HFFc6 (cell line): ENCODE measurements at places on chromosomes 5 and 9.

GRCh38 chr9:89372230-89372816 lies 54.0 kb downstream of the SECISBP2 start:
- DNase-seq: no peak

DNA sequence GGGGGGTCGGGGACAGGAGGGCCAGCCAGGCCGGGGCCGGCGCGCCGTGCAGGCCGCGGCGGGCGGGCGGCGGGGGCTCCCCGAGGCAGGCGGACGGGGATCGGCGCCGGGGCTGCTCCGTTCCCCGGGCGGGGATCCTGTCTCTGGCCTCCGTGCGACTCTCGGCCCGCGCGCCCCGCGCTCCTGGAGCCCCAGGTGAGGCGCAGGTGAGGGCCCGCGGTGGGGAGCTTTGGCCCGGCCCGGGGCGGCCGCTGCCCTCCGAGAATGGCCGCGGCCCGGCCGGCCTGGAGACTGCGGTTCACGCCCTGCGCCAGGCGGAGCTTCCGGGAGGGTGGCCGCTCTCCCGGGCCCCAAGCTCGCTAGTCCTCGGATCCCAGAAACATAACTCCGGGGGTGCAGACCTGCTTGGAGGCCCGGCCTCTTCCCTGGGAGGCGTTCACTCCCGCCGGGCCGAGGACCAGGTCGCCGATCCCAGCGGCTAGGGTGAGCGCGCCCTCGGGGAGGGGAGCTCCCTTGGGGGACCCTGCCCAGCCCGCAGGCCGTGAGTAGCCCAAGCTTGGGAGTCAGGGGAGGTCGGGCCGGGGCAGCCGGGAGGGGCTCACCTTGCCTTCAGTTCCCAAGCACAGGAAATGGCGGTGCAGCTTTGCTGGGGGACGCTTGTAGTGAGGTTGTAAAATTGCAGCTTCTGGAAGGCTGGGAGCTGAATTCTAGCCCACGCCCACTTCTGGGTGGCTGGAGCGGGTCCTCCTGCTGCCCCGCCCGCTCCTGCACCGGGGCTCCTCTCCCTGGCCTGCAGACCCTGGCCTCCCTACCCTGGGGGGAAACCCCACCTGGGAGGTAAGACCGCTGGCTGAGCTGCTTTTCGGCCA lies 723 bp downstream of the PPP1R26 start:
- DNase-seq: no peak

GRCh38 chr5:45741110-45741509 lies 44.9 kb upstream of the HCN1 start:
- no peak for DNase-seq

DNA sequence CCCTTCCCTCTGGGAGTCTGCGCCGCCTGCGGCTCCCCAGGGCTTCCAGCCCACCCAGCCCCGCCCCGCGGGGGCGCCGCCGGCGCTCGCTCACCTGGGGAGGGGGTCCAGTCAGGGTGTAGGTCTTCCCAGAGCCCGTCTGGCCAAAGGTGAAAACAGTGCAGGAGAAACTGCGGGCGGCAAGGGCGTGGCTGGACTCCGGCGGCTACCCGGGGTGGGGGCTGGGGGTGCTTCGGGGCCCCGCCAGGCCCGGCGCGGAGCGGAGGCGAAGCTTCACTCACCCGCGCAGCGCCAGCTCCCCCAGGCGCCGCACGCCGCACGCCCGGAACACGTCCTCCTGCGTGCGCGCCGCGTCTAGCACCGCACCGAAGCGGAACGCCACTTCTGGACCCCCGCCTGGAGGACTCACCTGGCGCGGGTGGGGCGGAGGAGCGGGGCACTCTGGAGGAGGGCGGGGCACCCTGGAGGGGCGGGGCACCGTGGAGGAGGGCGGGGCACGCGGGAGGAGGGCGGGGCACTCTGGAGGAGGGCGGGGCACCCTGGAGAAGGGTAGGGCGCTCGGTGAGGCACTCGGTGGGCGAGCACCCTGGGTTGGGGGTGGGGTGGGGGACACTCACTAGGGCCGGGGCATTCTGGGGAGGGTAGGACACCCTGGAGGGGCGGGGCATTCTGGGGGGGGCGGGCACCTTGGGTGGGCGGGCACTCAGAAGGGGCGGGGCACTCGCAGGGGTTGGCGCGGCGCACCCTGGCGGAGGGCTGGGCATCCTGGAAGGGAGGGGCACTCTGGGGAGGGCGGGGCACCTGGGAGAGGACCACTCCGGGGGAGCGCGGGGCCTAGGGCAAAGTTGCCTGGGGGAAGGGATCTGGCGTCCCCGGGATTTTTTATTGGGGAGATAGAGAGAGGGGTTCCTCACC lies 814 bp downstream of the KIF12 start:
- no peak for DNase-seq

GRCh38 chr5:53006911-53007890 lies 18.0 kb downstream of the ITGA2 start:
- DNase-seq: no peak

DNA sequence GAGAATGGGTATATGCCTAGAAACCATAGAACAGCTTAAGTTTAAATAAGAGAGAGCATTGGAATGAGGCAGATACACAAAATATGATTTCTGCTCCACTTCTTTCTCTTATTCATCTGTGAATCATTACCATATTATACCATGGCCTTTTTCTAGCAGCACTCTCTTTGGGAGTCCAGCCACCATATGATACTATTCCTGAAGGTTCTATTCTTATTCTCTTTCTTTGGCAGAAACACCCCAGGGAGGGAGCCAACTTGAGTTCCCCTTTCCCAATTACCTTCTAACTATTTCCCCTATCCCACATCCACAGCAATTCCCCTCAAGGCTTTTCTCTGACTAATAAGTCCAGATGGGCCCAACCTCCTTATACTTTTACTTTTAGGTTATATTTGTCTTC lies 55.9 kb downstream of the NDUFAF2 start:
- no peak for DNase-seq

DNA sequence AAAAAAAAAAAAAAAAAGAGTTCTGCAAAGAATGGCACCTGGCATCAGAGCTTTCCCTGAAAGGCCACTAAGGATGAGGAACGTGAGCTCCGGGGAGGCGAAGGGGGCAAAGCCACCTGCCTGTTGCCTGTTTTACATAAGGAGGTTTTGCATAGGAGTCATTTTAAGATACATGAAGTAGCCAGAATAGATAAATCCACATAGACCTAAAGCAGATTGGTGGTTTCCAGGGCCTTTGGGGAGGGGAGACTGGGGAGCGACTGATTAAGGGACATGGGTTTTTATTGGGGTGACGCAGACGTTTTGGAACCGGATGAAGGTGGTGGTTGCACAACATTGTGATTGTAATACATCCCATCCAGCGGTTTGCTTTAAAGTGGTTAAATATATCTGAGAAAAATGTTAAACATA lies 7.1 kb downstream of the NEK6 start:
- peak; percentile 75 for DNase-seq

DNA sequence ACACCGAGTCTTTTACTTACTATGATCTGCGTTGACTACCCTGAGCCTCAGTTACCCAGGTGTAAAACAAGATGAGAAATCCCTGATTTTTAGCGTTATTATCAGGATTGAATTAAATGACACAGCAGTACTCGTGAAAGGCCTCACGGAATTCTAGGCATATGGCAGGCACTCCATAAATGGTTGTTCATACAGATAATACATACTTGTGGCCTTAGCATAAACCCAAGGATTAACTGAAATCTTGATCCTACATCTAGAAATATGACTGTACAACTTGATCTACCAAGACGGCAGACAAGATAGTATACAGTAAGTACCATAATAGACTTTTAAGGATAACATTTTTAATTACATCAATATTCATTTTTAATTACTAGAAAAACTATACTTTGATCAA lies 409.8 kb downstream of the BNC2 start:
- no peak for DNase-seq

- DNase-seq: peak; percentile 70
Measured at GRCh38 chr5:72152545-72152944, 45.3 kb downstream of the MAP1B start.

DNA sequence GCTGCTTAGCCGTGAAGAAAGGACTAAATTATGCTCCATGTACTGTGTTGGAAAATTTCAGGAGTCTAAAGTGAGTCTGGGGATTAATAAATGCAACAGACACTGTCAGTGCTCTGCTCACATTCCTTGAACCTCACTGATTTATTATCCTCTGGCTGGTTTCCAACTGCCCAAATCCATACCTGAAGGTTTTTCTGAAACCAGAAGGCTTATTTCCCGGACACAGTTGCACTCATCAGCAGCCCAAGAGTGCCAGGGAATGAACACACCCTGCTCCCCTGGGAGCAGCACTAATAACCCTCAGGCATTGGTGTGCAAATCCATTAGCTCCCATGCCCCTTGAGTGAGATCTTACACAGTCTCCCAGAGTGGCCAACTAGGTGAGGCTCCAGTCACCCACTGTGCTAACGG lies 38.7 kb downstream of the F2R start:
- no peak for DNase-seq

DNA sequence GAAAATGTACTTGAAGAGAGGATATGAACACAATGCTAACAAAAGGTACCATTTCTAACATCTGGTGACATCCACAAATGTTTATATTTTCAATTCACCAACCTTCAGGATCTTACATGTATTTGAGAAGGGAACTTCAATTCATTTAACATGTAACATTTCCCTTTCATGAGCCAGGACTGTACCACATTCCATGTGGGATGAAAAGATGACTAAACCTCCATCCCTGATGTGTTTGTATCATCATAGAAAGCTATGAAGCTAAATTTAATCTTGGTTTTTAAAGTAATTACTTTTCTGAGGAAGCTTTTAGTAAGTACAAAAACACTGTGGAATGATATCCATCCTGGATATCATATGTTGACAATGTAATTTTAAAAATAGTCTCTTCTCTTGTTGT lies 78.2 kb upstream of the GNA14 start:
- no peak for DNase-seq

DNA sequence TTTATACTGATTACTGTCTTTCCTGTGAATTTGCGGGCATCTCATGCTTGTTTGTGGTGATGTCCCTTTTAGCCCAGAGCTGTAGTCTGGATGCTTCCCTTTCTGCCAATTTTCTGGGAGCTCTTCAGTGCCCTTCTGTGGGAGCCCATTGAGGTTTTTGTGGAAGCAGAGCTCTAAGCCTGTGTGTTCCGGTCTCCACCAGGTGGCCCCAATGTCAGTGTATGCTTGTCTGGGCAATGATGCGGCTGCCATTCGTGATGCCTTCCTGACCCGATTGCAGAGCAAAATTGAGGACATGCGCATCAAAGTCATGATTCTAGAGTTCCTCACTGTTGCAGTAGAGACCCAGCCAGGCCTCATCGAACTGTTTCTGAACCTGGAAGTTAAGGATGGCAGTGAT lies 35.1 kb downstream of the SH3GLB2 start:
- no peak for DNase-seq

DNA sequence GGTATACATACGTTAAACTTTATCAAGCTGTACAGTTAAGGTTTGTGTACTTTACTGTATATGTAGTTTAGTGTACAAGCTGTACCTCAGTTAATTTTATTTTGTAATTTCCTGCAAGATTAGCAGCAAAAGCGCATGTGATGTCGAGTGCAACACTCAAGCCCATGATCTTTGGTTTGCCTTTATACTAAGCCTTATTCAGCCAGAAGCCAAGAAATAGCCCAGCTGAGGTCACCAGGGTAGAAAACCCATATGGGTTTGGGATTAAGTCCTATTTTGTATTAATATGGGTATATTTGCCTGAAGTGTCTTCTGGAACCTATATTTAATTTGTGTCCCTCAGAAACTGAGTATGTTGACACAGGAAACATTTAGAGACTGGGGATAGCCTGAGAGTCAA lies 59.3 kb downstream of the ZFAND5 start:
- no peak for DNase-seq

GRCh38 chr5:144815131-144815530 lies 644.5 kb downstream of the KCTD16 start:
- peak; percentile 52 for DNase-seq

GRCh38 chr5:15790446-15791018 lies 290.6 kb downstream of the FBXL7 start:
- peak; percentile 24 for DNase-seq

DNA sequence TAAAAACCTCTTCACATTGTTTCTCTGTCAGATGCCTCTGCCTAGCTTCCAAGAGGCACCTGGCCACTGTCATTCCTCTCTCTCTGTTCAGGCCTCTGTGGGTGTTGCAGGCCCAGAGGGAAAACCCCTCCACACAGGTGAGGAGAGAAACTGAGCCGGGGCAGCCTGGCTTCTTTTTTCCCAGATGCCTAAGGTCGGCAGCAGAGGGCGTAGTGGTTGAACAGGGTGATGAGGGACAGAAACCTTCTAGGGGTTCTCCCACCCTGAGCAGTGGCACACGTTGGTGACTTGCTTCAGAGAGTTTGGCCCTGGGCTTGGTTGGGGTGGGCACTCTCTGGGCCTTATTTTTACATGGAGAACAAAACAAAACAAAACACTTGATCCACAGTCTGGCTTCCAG lies 12.2 kb downstream of the IL9 start:
- DNase-seq: no peak

GRCh38 chr5:56340196-56340980 lies 107.3 kb upstream of the ANKRD55 start:
- no peak for DNase-seq

DNA sequence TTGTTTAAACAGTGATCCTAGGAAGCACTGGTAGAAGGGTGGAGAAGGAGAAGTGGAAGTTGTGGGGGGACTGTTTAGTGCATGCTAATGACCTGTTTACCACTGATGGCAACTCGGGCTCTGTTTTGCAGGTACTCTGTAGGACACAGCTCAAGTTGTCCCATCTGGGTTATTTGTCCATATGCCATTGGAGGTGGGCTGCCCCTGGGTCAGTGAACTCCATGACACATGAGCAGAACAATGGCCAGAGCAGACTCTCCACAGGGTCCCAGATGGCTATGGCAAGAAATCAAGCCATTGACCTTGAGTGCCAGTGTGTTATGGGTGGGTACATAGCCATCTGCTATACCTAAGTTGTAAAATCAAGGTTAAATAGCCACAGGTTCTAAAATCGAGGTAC lies 175.9 kb downstream of the GAS1 start:
- DNase-seq: no peak

- no peak for DNase-seq
Measured at GRCh38 chr5:66345281-66345680, 201.2 kb downstream of the SREK1 start.

DNA sequence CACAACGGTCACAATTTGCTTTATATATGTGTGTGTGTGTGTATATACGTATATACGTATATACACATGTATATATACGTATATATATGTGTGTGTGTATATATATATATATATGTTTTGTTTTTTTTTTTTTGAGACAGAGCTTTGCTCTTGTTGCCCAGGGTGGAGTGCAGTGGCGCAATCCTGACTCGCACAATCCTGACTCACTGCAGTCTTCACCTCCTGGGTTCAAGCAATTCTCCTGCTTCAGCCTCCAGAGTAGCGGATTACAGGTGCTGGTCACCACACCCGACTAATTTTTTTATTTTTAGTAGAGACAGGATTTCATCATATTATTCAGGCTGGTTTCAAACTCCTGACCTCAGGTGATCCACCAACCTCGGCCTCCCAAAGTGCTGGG lies 3.1 kb downstream of the RNF38 start:
- DNase-seq: no peak

DNA sequence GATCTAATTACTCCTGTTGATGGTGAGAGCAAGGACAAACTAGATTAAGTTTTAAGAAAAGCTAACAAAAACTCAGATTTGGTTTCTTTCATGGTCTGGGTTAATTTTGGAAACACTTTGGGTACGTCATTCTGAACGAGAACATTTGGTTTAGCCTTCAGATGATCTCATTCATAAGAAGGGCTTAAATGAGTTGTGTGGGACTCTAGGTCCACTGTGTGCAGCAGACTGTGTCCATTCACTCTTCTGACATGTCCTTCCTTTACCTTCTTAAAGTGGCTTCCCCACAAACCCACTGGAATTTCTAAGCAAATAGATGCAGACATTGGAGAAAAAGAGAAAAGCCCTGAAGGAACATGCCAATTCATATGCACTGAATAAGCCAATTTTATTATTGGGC lies 96.8 kb downstream of the FBXO4 start:
- no peak for DNase-seq
